ENCODE measurements at places on chromosomes 16 and 17. TPM values are rescaled to one million over a fixed set of nuclear protein-coding genes. Genes with fewer than 3 reads are reported as not detected.
A peak's percentile ranks its signal among the peaks of the same experiment; 100 is the strongest.

Gene LRRC46
- 0.29 TPM for total RNA-seq

Gene PLA2G10
- 2.2 TPM for total RNA-seq

Gene KRTAP9-8
- not detected for total RNA-seq

Gene TP53TG3B
- not detected for total RNA-seq

DNA sequence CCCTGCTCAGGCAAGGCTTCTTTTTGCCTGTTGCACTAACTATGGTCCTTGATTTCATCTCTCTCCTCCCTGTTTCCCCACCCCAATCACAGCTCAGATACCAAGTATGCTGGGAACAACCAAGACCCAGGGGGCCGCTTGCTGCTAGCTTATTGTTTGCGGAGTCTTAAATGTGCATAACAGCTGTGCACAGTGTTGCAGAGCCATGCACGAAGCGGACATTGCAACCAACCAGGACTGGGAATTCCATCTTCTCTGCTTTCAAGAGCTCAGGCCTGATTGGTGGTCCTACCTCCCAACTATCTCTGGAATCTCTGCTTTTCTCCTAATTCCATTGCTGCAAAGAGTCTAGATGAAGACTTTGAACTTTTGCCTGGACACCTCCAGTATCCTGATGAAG lies 281.3 kb upstream of the TNRC6C start:
- DNase-seq = no peak

DNA sequence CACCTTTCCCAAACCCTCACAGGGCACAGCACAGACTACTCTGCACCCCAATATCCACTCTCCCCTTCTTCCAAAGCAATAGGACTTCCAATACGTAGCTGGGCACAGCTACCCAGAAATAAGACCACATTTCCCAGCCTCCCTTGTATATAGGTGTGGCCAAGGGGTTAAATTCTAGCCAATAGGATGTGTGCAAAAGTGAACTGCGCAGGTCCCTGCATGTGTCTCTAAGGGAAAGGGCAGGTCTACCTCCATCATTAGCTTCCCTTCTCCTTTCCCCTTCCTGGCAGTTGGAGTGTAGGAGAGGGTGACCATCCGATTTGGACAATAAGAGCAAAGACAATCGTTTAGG lies 25.5 kb upstream of the SNN start:
- DNase-seq = peak; percentile 56

- DNase-seq = no peak
These were observed 34.7 kb upstream of the VPS4A start for GRCh38 chr16:69276148-69277115.

DNA sequence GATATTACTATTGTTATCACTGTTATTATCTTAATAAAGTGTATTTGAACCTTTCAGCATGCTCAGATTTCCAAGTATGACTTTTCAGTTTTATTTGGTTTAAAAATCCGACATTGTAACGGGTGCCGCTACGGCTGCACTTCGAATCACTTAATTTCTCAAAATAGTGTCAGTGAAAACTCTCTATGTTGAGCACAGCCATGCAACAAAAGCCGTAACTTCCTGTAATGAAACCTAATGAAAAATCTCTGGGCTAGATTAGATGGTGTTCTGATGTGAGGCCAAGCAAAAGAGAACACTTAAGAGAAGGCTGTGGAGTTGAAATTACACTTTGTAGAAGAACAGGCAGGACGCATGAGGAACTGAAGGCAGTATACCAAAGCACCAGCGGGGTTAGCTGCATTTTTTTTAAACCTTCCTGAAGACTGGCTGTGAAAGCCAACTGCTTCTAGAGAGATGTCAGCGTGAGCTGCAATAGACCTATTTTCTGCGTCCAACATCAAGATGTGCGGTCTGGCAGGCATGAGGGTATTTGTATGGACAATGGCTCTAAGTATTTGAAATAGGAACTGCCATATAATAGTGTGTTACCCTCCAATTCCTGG lies 1545.0 kb upstream of the GOT2 start:
- no peak for DNase-seq

Data from H9 (cell line).